ENCODE measurements at places on chromosomes 6 and 20. TPM values are rescaled to one million over a fixed set of nuclear protein-coding genes. Genes with fewer than 3 reads are reported as not detected.

CUL7 gene
- total RNA-seq, result 7.6 TPM

HLA-DMB gene
- total RNA-seq, result 1.7 TPM

CDH4 gene
- 6.0 TPM for total RNA-seq

GPLD1 gene
- total RNA-seq, result 0.81 TPM

ZFP57 gene
- not detected for total RNA-seq

DPPA5 gene
- total RNA-seq, result not detected

CD93 gene
- total RNA-seq, result not detected

KCNG1 gene
- total RNA-seq, result 35.1 TPM

KIAA1586 gene
- 5.0 TPM for total RNA-seq

SLC17A3 gene
- 1.2 TPM for total RNA-seq

KCNB1 gene
- total RNA-seq, result 3.0 TPM

ABHD16B gene
- total RNA-seq, result not detected

Data from A549 treated with AZD2906 at 1 μM for 4 hours (cell line).